ENCODE measurements at places on chromosomes 16 and 17.

DNA sequence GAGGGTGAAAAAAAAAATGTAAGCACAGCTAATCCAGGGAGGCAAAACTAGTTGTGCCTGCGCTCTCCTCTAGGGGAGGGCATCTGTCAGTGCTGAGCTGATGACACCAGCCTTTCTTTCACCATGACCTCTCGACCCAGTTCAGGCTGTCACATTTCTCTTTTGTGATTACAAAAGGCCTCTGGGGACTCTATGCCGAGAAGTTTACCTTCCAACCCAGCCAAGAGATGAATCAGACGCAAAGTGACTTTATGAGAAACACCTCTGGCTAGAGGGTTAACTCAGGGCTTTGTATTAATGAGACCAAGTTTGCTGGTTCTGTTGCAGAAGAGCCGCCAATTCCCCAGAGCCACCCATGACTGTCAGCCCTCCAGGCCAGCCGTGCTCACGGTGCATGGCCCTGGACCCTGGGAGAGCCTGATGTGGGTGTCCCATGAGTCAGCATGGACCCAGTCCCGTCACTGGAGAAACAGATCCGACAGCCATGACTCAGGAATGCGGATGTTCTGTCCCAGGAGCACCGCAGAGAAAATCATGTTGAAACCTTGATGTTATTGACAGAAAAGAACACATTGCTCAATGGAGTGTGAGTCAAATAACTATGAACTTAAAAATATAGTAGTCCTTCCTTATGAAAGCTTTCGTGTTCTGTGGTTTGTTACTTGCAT is 437.2 kb downstream of the HS3ST3B1 start:
- no peak for DNase-seq

GRCh38 chr16:46908540-46909372 is 24.6 kb downstream of the GPT2 start:
- DNase-seq: peak; percentile 62

DNA sequence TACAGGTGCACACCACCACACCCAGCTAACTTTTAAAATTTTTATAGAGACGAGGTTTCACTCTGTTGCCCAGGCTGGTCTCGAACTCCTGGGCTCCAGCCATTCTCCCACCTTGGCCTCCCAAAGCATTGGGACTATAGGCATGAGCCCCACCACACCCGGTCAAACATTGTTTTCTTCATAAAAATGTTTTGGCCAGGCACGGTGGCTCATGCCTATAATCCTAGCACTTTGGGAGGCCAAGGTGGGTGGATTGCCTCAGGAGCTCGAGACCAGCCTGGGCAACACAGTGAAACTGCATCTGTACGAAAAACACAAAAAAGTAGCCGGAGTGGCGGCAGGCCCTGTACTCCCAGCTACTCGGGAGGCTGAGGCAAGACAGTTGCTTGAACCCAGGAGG is 12.1 kb downstream of the TMC6 start:
- DNase-seq: no peak

DNA sequence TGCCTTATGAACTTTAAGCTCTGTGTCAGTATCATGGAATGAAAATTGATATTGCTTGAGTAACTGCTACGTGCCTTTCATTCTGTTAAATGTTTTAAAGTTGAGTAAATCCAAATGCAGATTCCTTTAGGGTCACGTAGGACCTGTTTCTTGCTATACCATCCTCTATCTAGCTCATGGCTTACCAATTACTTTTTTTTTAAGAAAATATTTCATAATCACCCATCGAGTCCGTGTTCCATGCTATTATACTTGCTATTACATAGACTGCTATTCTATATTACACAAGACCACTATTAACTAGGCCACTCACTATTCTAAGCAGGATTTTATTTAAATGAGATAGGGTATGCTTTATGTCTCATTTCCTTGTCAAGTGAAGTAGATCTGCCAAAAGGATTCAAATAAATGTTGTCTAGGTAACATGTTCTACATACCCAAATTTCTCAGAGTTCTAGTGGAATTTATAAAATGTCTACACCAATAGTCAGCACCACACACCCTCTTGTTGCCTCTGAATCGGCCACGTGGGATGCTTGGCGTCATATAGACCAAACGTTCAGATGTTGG is 11.9 kb downstream of the ANKFN1 start:
- DNase-seq: no peak

GRCh38 chr17:51346218-51346982 is 86.1 kb downstream of the UTP18 start:
- no peak for DNase-seq

DNA sequence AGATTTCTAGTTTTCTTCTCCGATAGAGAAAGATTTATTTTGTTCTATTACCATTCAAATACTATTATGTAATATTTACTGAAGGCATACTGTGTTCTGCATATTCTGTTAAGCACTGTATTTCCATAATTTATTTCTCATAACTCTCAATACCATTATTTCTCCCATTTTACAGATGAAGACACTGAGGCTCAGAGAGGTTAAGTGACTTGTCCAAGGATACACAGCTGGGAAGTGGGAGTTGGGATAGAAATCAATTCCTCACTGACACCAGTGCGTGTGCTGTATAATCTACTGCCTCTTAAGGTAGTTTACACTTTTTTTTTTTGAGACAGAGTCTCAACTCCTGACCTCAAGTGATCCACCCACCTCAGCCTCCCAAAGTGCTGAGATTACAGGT is 7.4 kb downstream of the NLRC3 start:
- no peak for DNase-seq

DNA sequence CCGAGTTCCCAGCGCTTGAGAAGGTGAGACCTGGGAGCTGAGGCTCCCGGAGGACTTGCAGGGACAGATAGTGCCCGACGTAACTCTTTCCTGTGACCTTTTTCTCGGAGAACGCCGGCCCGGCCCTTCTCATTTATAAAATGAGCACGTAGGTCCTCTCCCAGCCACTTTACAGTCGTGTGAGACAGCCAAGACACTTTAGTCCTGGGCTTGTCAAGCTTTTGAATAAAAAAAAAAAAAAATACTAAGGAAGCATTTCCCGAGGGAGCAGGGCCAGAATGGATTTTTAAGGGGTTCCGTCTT is 241 bp downstream of the DRC3 start:
- no peak for DNase-seq

DNA sequence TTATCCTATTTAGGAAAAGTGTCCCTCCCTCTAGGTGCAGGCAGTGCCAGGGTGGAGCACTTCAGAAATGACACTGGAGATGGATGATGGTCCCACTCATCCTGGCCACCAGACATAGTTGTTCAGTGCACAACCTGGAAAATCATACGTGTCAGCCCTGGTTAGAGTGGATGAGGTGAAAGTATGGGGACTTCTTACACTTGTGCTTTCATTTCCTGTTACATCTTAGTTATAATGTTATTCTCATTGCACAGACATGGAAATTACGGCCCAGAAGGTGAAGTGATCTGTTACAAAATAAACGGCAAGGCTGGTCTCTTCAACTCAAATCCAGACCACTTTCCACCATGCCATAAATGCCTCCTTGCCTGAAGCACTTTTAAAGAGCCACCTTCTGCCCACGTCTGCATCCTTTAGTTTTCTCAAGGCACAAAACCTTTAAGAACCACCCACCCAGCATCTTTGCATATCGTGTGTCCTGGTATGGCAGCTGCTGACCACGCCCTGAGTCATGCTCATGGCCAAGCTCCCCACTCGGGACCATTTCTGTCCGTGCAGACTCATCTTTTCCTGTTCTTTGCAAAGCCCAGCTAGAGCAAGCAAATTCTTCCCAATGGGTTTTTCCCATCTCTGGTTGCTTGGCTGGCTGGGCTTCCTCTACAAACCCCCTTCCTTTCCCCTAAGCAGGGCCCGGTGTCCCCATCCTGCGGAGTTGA is 22.4 kb downstream of the TBC1D3B start:
- DNase-seq: no peak

DNA sequence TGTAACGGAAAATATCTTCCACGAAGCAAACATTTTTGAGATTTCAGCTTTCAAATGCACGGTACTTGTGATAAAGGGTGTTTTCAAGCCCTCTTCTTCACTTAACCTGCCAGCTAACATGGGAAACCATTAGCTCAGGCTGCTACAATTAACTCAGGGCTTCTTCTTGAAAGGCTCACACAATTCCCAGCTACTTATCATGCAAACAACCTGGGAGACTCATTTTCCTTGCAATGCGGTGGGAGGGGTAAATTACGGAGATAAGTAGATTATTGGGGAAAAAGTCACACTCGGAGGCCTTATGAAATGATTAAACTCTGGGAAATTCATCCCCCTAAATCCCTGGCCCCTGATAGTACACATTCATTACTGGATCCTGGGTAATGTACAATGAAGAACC is 266.4 kb downstream of the STX8 start:
- no peak for DNase-seq

DNA sequence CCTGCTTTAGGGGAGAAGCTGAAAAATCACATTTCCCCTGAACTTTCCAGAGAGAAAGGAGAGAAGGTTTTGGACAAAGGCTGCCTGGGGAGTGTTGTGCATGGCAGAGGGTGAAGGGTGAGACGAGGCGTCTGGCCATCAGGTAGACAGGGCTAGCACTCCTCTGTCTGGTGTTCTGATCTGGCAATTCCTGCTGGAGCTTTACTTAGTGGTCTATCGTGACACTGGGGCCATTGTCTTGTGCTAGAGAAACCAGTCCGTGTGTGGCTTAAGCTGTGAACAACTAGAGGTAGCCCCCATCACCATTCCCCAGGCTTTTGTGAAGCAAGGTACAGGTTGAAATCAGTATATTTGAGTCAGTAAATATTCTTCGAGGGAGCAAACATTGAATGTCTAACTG is 8.5 kb downstream of the RHBDL3 start:
- no peak for DNase-seq

DNA sequence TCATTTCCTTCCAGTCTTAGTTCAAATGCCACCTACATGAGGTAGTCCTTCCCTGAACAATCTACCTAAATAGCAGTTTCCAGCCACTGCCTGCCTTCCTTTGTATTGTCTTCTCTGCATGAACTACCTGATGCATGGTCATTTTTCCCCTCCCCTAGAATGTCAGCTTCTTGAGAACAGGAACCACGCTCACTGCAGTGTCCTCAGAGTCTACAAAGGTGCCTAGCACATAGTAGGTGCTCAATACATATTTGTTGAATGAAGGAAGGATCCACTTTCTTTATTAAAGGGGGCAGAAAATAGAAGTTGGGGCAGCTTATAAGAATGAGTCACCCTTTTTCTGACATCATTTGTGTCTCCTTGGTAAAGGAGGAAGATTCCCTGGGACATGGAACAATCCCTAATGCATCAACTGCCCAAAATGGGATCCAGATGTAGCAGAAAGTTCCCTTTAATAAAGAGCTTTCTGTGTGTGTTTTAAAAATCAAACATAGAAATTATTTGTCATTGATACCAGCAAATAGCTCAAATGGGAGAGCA is 4.4 kb upstream of the CYLD start:
- DNase-seq: no peak

- no peak for DNase-seq
These were observed 36.1 kb downstream of the MIS12 start for GRCh38 chr17:5522476-5522875.

DNA sequence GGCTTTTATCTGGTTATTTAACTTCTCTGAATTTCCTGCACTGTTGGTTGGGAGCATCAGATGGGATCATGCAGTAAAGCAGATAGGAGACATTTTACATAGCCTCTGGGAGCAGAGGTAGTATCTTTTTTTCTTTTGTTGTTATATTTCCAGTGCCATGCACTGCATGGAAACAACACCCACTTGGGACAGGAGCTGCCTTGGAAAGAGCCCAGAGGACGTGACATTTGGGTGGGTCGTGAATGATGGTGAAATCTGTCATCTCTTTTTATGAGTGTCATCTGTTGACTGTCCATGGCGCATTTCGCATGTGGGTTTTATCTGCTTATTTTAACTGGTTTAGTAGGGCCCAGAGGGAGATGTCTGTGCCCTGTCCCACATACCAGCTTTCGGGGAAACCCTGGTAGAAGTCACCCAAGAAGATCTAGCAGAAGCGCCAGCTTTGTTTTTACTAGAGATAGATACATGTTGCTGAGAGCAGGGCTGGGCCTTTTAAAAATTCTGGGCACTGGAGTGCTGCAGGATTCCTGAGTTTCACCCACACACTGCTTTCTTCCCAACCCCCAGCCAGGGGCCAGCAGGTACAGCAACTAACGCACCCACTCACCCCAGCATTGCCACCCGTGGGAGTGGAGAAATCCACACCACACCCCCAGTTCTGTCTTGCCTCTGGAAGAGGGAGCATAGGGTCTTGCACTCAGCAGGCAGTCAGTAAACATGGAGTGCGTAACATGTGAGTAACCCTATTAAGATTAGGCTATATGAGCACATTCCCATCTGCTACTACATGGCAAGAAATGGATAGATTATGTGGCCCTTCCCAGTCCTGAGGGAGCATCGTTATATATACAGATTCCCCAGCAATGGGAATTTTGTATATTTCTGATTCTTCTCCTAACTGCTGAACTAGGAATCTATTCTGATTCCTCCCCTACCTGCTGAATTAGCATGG is 8.4 kb upstream of the TERF2 start:
- no peak for DNase-seq

GRCh38 chr17:72056727-72057290 is 64.0 kb upstream of the SOX9 start:
- no peak for DNase-seq

DNA sequence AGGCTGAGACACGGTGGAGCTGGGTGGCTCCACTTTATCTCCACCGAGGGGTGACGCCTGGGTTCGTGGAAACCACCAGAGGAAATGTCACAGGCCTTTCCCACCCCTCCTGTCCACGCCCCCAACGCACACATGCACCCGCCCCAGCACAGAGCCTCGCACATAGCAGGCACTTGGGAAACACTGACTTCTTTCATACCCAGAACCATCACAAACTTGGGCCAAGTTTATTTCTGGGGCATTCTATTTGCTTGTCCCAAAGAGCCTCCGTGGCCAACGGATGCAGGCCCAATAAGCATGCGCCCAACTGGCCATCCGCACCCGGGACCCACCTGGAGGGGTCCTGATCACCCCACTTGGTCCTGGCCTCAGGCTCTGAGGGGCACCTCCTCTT is 3.3 kb downstream of the BCAR1 start:
- no peak for DNase-seq

- peak; percentile 79 for DNase-seq
These were observed 1.4 kb downstream of the PRAC2 start for GRCh38 chr17:48724251-48725003.

DNA sequence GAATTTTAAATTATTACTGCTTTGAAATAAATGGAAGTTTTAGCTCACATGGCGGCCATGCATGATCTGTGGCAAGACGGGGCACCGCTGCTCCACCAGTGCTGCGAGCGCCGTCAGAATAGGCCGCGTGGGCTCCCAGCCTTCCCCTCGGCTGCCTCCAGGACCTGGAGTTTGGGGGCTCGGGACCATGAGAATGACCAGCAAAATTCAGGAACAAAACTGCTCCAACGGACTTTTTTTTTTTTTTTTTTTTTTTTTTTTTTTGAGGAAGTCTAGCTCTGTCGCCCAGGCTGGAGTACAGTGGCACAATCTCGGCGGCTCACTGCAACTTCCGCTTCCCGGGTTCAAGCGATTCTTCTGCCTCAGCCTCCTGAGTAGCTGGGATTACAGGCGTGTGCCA is 38.3 kb upstream of the AKAP1 start:
- no peak for DNase-seq

GRCh38 chr16:88941913-88942909 is 34.8 kb downstream of the CBFA2T3 start:
- DNase-seq: peak; percentile 41

GRCh38 chr16:57893559-57894389 is 77.2 kb downstream of the CNGB1 start:
- no peak for DNase-seq

- no peak for DNase-seq
These were observed 6.0 kb upstream of the KRT38 start for GRCh38 chr17:41446806-41447205.

Measured in activated CD4-positive, alpha-beta T cell treated with anti-CD3 and anti-CD28 coated beads, Interleukin-2, Interleukin-4, amounts not matched to agents 100 ng/mL and 50 ng/mL, durations not matched to agents 16 hours and 8 hours (primary cell).